ENCODE measurements at places on chromosomes 1 and 21. TPM values are rescaled to one million over a fixed set of nuclear protein-coding genes. Genes with fewer than 3 reads are reported as not detected.
A peak's percentile ranks its signal among the peaks of the same experiment; 100 is the strongest.

The OR2AK2 gene
- not detected for total RNA-seq

The SPRR2G gene
- not detected for total RNA-seq

The KCNE2 gene
- not detected for total RNA-seq

The NCMAP gene
- 0.08 TPM for total RNA-seq

The GJA8 gene
- not detected for total RNA-seq

The GSTM5 gene
- 2.7 TPM for total RNA-seq

- H3K4me1 ChIP-seq, result peaks cover 4% of the 10 kb centered on the region
- no peaks in the 10 kb centered on the region for H3K27me3 ChIP-seq
- H3K27ac ChIP-seq, result peak overlapping the region; percentile 92
- DNase-seq, result no peak
- H3K4me3 ChIP-seq, result no peak overlapping the region
Observed at GRCh38 chr21:16532840-16533239, 803.1 kb downstream of the USP25 start.

GRCh38 chr1:203338335-203339036 lies 12.4 kb downstream of the FMOD start:
- no peaks in the 10 kb centered on the region for H3K36me3 ChIP-seq
- peak; percentile 62 for DNase-seq
- peaks cover 26% of the 10 kb centered on the region for H3K4me1 ChIP-seq
- no peak overlapping the region for H3K27ac ChIP-seq

GRCh38 chr1:1048765-1049164 lies 25.3 kb downstream of the RNF223 start:
- H3K4me1 ChIP-seq, result no peaks in the 10 kb centered on the region
- H3K27ac ChIP-seq, result no peak overlapping the region
- H3K27me3 ChIP-seq, result no peaks in the 10 kb centered on the region
- DNase-seq, result no peak
- H3K36me3 ChIP-seq, result no peaks in the 10 kb centered on the region

DNA sequence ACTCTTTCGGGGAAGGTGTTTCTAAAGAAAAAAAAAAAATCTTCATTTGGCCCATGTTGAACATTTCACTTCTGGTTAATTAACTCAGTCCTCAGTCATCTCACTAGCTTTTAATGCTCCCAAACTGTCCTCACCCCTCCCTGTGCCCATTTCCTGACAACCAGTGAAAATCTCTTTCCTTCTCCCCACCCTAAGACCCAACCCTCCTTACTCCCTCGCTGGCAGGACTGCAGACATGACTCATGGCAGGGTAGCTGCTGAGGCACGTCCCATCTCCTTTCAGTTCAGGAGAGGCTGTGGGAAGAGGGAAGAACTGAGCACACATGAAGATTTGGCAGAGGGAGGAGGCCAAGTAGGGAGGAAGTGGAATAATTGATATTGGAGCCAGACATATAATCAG lies 12.6 kb downstream of the PKP1 start:
- no peak overlapping the region for H3K27ac ChIP-seq
- H3K4me1 ChIP-seq, result no peaks in the 10 kb centered on the region
- H3K4me3 ChIP-seq, result no peak overlapping the region
- H3K27me3 ChIP-seq, result peaks cover 14% of the 10 kb centered on the region
- H3K36me3 ChIP-seq, result no peaks in the 10 kb centered on the region
- DNase-seq, result no peak

DNA sequence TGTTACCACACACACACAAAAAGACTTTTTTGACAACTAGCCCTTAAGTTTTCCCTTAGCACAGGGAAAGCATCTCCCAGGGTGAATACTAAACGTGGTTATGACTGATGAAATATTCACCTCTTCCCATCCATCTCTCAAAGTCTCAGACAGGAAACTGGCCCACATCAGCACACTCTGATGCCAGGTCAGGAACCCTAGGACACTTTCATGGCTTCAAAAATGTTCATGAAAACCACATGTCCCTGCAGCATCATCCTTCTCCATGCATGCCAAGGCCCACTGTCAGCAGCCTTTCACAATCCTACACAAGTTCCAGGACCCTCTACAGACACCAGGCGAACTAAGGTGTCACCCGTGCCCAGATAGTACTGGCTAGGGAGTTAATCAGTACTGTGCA lies 68.7 kb downstream of the DNTTIP2 start:
- peaks cover 31% of the 10 kb centered on the region for H3K4me1 ChIP-seq
- H3K27ac ChIP-seq, result no peak overlapping the region
- no peak for DNase-seq
- H3K36me3 ChIP-seq, result no peaks in the 10 kb centered on the region

DNA sequence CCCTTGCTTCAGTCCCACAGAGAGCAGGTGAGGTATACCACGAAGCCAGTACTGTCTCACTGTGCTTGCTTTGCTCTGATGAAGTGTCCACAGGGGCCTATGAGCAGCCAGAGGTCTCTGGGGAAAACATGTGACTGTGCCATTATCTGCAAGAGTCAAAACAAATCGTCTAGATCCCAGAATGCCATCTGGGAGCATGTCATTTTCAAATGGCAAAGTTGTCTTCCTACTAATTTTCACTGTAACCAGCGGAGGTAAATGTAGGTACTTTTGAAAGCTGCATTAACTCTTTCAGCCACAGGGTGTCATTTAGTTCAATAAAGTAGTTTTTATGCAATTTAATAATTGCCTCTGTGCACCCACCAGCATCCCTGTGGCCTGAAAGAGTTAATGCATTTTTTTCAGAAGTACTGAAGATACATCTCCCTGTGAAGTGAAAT lies 173.6 kb upstream of the SGIP1 start:
- H3K4me1 ChIP-seq, result peaks cover 11% of the 10 kb centered on the region
- H3K36me3 ChIP-seq, result peaks cover 62% of the 10 kb centered on the region
- no peak for DNase-seq
- no peak overlapping the region for H3K4me3 ChIP-seq

GRCh38 chr1:179824265-179824664 lies 53.3 kb downstream of the TOR1AIP2 start:
- no peak overlapping the region for H3K27ac ChIP-seq
- peaks cover 5% of the 10 kb centered on the region for H3K4me1 ChIP-seq
- H3K27me3 ChIP-seq, result no peaks in the 10 kb centered on the region
- H3K36me3 ChIP-seq, result no peaks in the 10 kb centered on the region
- no peak overlapping the region for H3K4me3 ChIP-seq
- no peak for DNase-seq

GRCh38 chr1:164863056-164863455 lies 304.1 kb downstream of the PBX1 start:
- no peak overlapping the region for H3K4me3 ChIP-seq
- peaks cover 5% of the 10 kb centered on the region for H3K4me1 ChIP-seq
- no peak overlapping the region for H3K27ac ChIP-seq
- no peak for DNase-seq

DNA sequence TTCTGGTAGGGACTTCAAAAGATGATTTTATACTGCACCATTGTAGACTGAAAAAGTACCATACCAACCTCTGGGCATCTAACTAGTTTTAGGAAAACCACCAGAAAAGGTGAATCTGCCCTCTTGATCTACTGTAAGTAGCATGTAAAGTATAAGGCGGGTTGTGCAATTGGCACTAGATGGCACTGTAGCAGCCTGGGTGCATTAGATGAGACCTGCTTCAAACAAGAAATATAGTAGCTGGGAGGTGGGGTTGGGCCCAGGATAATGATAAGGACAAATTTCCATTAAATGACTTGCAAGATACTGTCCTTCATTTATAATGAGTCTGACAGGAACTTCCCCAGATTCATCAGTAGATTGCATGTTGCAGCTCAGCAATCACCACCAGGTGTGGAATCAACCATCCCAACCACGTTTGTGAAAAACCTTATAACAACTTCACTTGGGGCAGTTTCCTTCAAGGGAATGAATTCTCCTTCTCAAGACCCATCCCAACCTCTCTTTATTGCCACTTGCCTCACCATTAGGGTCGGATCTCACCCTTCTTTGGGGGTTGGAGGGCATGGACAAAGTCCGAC lies 37.3 kb upstream of the IL10 start:
- no peaks in the 10 kb centered on the region for H3K36me3 ChIP-seq
- DNase-seq, result no peak

- no peaks in the 10 kb centered on the region for H3K27me3 ChIP-seq
- H3K4me3 ChIP-seq, result no peak overlapping the region
- no peaks in the 10 kb centered on the region for H3K36me3 ChIP-seq
- H3K27ac ChIP-seq, result no peak overlapping the region
- H3K4me1 ChIP-seq, result no peaks in the 10 kb centered on the region
Observed at GRCh38 chr21:40143822-40144525, 276.7 kb downstream of the PCP4 start.

GRCh38 chr1:113691184-113691583 lies 68.1 kb downstream of the PHTF1 start:
- no peak for DNase-seq
- peaks cover 31% of the 10 kb centered on the region for H3K36me3 ChIP-seq
- H3K27ac ChIP-seq, result no peak overlapping the region
- no peaks in the 10 kb centered on the region for H3K4me1 ChIP-seq
- no peak overlapping the region for H3K4me3 ChIP-seq
- H3K27me3 ChIP-seq, result no peaks in the 10 kb centered on the region

All from heart right ventricle (tissue), 16 donors.